Neural progenitor cell (in vitro differentiated cells): ENCODE measurements at places on chromosomes 5 and 9.

GRCh38 chr9:109014608-109015280 lies 1.4 kb upstream of the CTNNAL1 start:
- no peak for DNase-seq

DNA sequence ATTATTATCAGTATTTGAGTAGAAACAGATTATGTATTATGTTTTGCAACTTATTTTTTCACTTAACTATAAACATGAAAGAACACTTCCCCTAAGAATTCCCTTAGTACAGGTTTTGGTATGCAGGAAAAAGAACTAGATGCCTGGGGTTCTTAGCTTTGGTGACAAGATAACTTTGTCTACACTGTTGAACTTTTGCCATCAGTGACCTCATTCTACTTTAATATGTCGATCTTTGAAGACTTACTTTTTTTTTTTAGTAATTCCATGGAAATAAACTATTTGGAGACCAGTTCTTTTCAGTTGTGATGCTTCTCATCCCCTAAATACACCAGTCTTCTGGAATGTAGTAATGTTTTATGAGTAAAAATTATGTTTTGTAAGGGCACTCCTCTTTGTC lies 34.3 kb downstream of the ZNF462 start:
- no peak for DNase-seq

GRCh38 chr9:94083384-94083783 lies 880 bp upstream of the PTPDC1 start:
- no peak for DNase-seq

DNA sequence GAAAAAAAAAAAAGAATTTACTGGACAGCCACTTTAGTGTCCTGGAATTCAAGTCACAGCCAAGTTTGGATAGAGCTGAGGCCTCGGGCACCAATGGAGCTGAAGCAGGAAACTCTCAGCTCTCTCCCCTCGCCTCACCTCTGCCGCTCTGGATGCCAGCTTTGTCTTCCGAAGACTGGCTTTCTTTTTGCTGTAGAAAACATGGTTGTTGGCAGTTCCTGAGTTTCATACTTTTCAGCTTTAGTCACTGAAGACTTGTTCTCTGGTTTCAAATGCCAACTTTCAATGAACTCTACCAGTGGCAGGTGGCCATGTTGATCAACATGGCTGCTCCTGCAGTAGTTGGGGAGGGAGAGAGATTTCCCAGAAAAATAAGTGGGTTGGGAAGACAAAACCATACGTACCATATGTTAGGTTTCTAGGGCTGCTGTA lies 142.2 kb downstream of the SNX18 start:
- DNase-seq, result no peak

GRCh38 chr5:82734347-82734746 lies 342.8 kb downstream of the TMEM167A start:
- DNase-seq, result no peak

- no peak for DNase-seq
These were observed 57.7 kb upstream of the RPS23 start for GRCh38 chr5:82335806-82336205.

- DNase-seq, result no peak
These were observed 35.8 kb downstream of the PPARGC1B start for GRCh38 chr5:149765932-149766331.

DNA sequence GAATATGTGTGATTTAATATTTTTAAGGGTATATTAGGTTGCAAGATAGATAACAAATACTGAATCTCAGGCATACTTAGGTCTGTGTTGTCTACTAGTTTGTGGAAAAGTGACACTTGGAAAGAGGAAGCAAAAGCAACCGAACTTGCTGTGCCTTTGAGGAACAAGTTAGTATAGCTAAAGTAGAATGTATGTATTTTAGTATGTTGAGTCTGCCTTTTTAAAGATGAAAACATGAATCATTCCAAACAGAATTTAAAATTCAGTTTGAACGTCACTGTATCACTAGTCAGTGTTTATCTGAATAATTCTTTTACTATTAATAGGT lies 12.9 kb downstream of the TLE4 start:
- DNase-seq, result no peak
